ENCODE measurements at places on chromosomes 2 and 18.

- no peak for DNase-seq
Observed at GRCh38 chr18:70554854-70555445, 266.1 kb downstream of the SOCS6 start.

GRCh38 chr2:211181626-211182025 lies 625.2 kb downstream of the CPS1 start:
- no peak for DNase-seq

GRCh38 chr2:58133395-58133794 lies 86.8 kb downstream of the VRK2 start:
- DNase-seq: no peak

- no peak for DNase-seq
Observed at GRCh38 chr2:196592911-196593881, 46.3 kb upstream of the CCDC150 start.

DNA sequence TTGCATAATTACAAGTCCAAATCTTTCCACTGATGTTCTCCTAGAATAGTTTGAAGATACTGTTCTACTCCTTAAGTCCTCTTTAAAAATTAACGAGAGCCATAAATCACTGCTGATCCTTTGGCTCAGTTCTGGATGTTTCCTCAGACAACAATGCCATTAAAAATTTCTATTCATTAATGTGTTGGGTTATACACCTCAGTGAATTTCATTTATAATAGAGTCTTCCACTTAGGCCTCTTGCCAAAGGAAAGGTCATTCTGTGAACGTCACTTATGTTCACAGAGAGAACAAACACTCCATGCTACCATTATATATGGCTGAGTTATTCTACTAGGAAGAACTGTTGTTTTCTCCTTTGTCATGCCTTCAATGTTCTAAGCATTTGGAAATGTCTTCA lies 1472.3 kb upstream of the CELF4 start:
- DNase-seq: no peak

- DNase-seq: no peak
Observed at GRCh38 chr2:159521272-159521671, 95.1 kb downstream of the BAZ2B start.

GRCh38 chr2:147499785-147500184 lies 345.0 kb upstream of the ACVR2A start:
- DNase-seq: no peak

GRCh38 chr2:133421516-133422324 lies 146.5 kb downstream of the NCKAP5 start:
- DNase-seq: no peak

GRCh38 chr18:1370552-1370951 lies 465.9 kb downstream of the ADCYAP1 start:
- no peak for DNase-seq

DNA sequence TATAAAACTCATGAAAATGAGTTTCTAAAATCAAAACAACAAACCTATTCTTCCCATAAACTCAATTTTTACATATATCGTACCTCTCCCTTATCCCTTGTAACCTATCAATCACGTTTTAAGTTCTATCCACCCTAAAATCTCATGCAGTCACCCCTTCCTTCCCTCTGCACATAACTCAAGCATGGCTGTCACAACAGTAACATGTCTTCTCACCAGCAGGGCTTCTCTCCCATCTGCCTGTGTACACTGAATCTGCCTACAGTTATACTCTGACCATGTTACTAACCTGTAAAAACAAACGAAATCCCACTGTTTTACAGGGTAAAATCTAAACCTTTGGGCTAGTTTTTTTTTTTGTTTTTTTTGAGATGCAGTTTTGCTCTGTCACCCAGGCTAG lies 68.2 kb downstream of the MAP4K3 start:
- no peak for DNase-seq

GRCh38 chr18:23258566-23259469 lies 123.5 kb downstream of the CABLES1 start:
- no peak for DNase-seq
